ENCODE measurements at places on chromosomes 2 and 18. TPM values are rescaled to one million over a fixed set of nuclear protein-coding genes. Genes with fewer than 3 reads are reported as not detected.

GRCh38 chr2:103208916-103209315 lies 447.1 kb downstream of the TMEM182 start:
- DNase-seq, result no peak
- no peaks in the 10 kb centered on the region for H3K27me3 ChIP-seq
- no peaks in the 10 kb centered on the region for H3K4me1 ChIP-seq
- H3K27ac ChIP-seq, result no peak overlapping the region

DNA sequence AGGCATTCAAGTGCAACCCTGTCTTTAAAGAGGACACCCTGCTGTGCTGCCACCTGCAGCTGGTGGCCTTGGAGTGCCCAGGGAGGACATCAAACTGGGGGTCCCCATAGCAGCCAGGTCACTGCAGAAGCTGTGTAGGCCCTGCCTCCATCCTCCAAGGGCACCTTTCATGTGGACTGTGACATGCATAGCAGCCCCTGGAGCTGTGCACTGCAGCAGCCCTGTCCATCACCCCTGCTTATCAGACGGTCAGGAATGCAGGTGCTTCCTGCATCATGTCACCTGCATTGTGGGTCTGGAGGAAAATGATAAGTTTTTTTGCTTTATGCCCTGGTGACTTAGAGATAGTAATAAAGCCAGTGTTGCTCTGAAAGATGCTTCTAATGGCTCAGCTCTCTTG lies 155.7 kb downstream of the DYSF start:
- H3K4me1 ChIP-seq, result peaks cover 11% of the 10 kb centered on the region
- H3K27me3 ChIP-seq, result no peaks in the 10 kb centered on the region
- H3K27ac ChIP-seq, result no peak overlapping the region
- H3K36me3 ChIP-seq, result peaks cover 40% of the 10 kb centered on the region
- H3K4me3 ChIP-seq, result no peak overlapping the region
- peak; percentile 9 for DNase-seq

Gene PLEK
- total RNA-seq, result 1.7 TPM

Gene BZW1
- 317 TPM for total RNA-seq

- peaks cover 79% of the 10 kb centered on the region for H3K27me3 ChIP-seq
- no peak overlapping the region for H3K27ac ChIP-seq
- DNase-seq, result no peak
- peaks cover 15% of the 10 kb centered on the region for H3K4me1 ChIP-seq
- no peak overlapping the region for H3K4me3 ChIP-seq
Measured at GRCh38 chr2:104858006-104858978, 4.4 kb downstream of the POU3F3 start.

GRCh38 chr2:147689220-147689909 lies 155.5 kb upstream of the ACVR2A start:
- no peak for DNase-seq
- no peak overlapping the region for H3K4me3 ChIP-seq
- no peaks in the 10 kb centered on the region for H3K36me3 ChIP-seq
- no peaks in the 10 kb centered on the region for H3K4me1 ChIP-seq
- no peaks in the 10 kb centered on the region for H3K27me3 ChIP-seq

Gene IL1A
- total RNA-seq, result not detected
